SK-N-SH (cell line): ENCODE measurements at places on chromosomes 7 and 10. TPM values are rescaled to one million over a fixed set of nuclear protein-coding genes. Genes with fewer than 3 reads are reported as not detected.

DNA sequence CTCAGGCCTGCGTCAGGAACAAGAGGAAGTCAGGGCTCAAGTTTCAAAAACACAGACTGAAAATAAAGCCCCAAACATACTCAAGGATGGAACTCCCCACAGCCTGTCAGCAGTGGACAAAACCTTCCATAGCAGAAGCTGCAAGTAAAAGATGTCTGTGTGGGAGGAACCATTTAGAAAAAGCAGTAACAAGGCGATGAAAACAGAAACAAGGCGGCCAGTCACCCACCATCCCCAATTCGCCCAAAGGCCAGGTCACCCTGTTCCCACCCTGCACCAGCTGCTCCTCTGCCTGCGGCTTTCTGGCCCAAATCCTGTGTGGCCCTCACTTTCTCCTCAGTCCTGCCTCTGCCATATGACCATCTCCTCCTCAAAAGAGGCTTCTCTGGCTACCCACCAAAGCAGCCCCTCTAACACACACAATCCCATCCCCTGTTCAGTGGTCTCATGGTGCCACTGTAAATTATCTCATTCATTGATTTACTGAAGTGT, 27.8 kb downstream of the KCNMA1 start:
- no peaks in the 10 kb centered on the region for H3K27me3 ChIP-seq
- no peaks in the 10 kb centered on the region for H3K36me3 ChIP-seq
- H3K4me3 ChIP-seq: no peak overlapping the region
- peaks cover 7% of the 10 kb centered on the region; the same call in 1 of the 2 replicates for H3K4me1 ChIP-seq

DNA sequence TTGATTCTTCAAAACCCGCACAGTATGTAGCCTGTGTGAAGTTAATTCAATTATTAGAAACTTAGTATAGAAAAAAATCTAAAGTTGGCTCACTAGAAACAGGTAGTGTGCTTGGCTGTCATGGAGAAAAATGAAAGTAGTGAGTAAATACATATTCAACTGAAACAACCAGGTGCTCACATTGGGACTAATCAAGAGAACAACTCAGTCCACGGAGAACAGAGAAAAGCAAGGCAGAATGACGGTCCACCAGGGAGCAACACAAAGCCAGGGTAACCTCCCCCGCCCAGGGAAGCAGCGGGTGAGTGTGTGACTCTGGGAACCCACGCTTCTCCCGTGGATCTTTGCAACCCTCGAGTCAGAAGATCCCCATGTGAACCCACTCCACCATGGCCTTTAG, 300.5 kb downstream of the SORCS1 start:
- no peaks in the 10 kb centered on the region for H3K36me3 ChIP-seq
- H3K27me3 ChIP-seq: no peaks in the 10 kb centered on the region
- no peak overlapping the region for H3K4me3 ChIP-seq

DNA sequence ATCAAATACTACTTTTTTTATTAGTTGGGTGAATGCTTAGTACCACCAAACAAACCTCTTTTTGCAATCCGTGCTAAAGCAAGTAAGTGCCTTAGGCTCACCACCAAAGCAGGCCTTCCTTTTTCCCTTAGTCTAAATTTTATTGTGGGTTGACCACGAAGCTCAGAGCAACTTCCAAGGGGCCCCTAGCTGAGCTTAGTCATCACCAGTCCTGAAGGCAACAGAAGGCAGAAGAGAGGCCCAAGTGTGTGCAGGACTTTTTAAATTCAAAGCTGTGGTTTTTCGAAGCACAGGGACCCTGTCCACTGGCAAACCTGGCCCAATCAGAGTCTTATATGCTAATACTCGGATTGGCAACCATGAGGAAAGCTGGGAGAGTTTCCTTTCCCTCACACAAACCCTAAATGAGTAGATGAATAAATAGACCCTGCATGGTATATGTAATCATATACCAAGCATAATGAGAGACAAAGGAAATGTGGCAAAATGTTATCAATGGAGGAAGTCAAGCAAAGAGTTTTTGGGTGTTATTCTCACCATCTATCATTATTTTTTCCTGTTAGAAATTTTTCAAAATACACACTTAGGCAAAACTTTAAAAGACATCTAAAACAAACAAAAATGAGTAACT, 453.2 kb upstream of the GALNT17 start:
- H3K36me3 ChIP-seq: no peaks in the 10 kb centered on the region
- H3K4me1 ChIP-seq: peaks cover 8% of the 10 kb centered on the region
- DNase-seq: no peak

IL2RA gene
- polyA plus RNA-seq: not detected in 2 replicates
